ENCODE measurements at places on chromosomes 1 and 21.

- no peak for DNase-seq
These were observed 127.7 kb downstream of the TGFB2 start for GRCh38 chr1:218472885-218473284.

DNA sequence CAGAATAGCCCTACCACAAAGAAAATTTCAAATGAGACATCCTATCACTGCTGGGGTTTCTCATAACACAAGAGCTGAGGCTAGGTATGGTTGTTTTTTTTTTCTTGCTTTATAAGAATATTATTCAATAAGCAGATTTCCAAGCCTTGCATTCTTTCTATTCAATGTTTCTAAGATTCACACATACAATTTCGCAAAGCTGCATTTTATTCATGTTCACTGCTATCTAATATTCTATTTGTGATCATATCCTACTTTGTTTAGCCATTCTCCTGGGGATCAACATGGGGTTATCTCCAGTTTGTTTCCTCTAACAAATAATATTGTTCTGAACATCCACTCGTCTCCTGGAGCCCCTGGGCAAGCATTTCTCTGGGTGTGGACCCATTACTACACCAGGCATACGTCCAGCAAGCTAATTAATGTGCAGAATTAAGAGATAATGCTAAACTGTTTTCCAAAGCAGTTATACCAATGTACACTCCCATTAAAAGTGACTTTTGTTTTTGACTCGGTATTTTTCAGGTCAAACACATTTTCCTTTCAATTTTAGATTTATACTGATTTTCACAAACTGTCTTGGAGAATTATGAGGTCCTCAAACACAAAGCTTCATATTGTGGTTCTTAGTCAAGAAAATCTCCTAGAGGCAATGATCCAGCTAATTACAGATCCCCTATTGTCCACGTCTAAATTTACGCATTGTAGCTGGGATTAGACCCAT, 15.7 kb upstream of the HLCS start:
- no peak for DNase-seq

GRCh38 chr1:197441999-197442414, 174.0 kb downstream of the CRB1 start:
- DNase-seq, result no peak

- DNase-seq, result no peak
These were observed 7.0 kb downstream of the CSDE1 start for GRCh38 chr1:114750780-114751179.

Measured in kidney epithelial cell (primary cell).